ENCODE measurements at places on chromosomes 5 and 9.

- DNase-seq, result no peak
Observed at GRCh38 chr9:5044160-5044559, 59.1 kb downstream of the JAK2 start.

DNA sequence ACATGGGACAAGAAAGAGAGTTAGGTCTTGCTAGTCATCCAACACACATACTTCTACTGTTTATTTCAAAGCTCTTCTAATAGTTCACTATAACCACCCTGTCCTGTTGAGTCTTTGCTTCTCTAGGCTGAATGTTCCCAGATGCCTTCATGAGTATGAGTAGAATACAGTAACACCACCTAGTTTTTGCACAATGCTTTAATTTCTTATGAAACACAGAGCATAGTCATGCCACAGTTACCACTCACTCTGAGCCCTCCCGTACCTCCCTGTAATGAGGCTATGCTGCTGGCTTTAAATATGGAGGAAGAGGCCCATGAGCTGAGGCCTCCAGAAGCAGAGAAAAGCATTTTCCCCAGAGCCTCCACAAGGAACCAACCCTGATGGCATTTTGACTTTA lies 75.0 kb upstream of the SLC1A3 start:
- DNase-seq, result no peak

GRCh38 chr9:89495824-89496560 lies 1.9 kb downstream of the SEMA4D start:
- no peak for DNase-seq

DNA sequence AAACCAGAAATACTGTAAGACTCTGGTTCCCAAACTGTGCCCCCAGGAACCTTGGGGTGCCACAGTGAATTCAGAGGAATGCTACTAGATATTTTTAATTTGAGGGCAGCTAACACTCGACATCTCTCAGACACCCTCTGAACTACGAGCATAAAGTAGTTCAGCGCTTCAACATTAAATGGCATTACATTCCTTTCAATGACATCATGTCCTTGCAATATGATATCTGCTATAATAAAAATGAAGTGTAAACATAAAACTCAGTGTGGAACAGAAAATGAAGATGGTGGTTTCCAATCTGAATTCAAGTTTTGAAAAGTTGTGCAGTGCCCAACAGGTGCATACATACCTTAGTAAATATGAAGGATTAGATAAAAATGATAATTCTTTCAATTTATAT lies 116.1 kb downstream of the LPAR1 start:
- DNase-seq, result no peak

GRCh38 chr5:6491919-6492290 lies 43.2 kb downstream of the UBE2QL1 start:
- no peak for DNase-seq

GRCh38 chr5:34511915-34512314 lies 144.2 kb upstream of the RAI14 start:
- no peak for DNase-seq

Measured in stimulated activated CD4-positive, alpha-beta T cell treated with anti-CD3 and anti-CD28 coated beads, Interleukin-12 subunit alpha, Interleukin-12 subunit beta, amount 100 ng/mL, for 4 hours (primary cell).